ENCODE measurements at places on chromosomes 6 and 20.
A peak's percentile ranks its signal among the peaks of the same experiment; 100 is the strongest.

DNA sequence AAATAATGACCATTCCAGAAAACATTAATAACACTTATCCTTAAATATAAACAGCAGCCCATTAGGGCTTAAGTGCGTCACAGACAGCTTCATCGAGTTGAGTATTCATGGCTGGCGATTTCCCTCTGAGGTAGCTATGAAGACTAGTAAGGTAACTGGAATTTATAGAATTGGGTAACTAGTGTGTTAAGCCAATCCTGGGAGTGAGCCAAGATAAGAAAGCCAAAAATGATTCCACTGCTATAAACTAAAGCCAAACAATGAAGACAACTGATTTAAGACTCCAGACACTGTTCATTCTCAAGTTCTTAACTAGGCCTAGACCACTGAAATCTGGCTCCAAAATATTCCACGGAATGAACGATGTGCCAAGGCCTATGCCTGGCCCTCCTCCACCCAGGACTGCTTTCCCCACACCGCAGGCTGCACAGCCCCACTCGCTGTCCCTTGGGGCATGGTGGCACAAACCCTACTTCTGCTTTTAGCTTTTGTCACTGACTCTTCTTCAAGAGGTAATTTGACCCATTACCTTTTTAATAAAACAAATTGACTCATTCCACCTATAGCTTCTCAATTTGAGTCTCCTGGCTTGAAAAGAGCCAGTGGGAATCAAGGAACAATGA lies 66.0 kb downstream of the BLOC1S5 start:
- no peak overlapping the region for H3K4me3 ChIP-seq
- no peaks in the 10 kb centered on the region for H3K27me3 ChIP-seq
- no peaks in the 10 kb centered on the region for H3K36me3 ChIP-seq
- no peak overlapping the region for H3K27ac ChIP-seq
- no peak for DNase-seq

- no peaks in the 10 kb centered on the region for H3K27me3 ChIP-seq
- H3K4me1 ChIP-seq, result no peaks in the 10 kb centered on the region
- H3K27ac ChIP-seq, result no peak overlapping the region
Observed at GRCh38 chr20:56796345-56796744, 167.2 kb downstream of the TFAP2C start.

GRCh38 chr6:7004581-7005297 lies 103.0 kb upstream of the RREB1 start:
- DNase-seq, result no peak
- no peak overlapping the region for H3K27ac ChIP-seq

GRCh38 chr6:73964241-73964854 lies 268.3 kb downstream of the CD109 start:
- no peaks in the 10 kb centered on the region for H3K36me3 ChIP-seq
- H3K4me1 ChIP-seq, result no peaks in the 10 kb centered on the region

DNA sequence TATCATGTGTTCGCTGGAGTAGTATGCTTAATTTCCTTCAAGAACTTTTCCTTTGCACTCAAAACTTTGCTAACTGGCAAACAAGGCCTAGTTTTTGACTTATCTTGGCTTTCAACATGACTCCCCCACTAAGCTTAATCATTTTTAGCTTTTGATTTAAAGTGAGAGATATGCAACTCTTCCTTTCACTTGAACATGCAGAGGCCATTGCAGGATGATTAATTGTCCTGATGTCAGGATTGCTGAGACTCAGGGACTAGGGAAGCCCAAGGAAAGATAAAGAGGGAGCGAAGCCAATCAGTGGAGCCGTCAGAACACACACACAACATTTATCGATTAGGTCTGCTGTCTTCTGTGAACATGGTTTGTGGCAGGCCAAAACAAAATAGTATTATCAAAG lies 491.4 kb downstream of the CBLN4 start:
- H3K4me3 ChIP-seq, result no peak overlapping the region
- no peak overlapping the region for H3K27ac ChIP-seq
- DNase-seq, result no peak
- no peaks in the 10 kb centered on the region for H3K4me1 ChIP-seq

- H3K4me3 ChIP-seq, result no peak overlapping the region
- H3K27me3 ChIP-seq, result no peaks in the 10 kb centered on the region
- DNase-seq, result no peak
- H3K27ac ChIP-seq, result no peak overlapping the region
Observed at GRCh38 chr6:49799090-49799489, 12.0 kb upstream of the PGK2 start.

DNA sequence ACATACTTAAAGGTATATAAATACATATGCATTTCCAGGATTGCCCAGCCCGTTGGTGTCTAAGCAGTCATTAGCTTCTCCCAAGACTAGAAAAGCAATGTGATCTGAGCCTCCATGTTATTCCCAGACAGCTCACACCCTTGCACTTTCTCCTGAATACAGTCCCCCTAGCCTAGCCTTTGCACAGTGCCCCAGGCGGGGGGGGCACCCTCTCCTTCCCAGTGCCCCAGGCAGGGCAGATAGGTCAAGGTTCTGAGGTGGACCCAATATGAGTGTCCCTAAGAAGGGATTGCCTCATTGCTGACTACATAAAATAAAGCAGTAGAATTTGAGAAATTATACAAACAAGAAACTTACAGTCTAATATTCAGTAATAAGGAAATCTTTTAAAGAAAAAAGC lies 15.4 kb upstream of the GNRH2 start:
- peaks cover 63% of the 10 kb centered on the region for H3K36me3 ChIP-seq
- no peak overlapping the region for H3K27ac ChIP-seq
- no peaks in the 10 kb centered on the region for H3K27me3 ChIP-seq
- peaks cover 4% of the 10 kb centered on the region for H3K4me1 ChIP-seq
- no peak overlapping the region for H3K4me3 ChIP-seq
- no peak for DNase-seq

DNA sequence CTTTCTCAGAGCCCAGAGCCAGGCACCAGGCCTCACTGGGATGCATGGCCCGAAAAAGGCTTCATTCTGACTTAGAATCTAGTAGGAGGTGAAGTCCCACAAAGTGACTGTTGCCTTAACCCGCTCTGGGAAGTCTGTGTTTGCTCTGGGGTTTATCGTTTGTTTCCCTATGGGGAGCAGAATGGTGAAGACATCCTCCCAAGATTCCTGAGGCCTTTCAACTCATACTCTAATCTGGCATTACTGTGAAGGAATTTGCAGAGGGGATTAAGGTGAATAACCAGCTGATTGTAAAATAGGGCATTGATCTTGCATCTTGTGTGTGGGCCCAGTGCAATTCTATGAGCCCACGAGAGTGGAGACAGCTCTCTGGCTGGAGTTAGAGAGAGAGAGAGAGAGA lies 67.8 kb downstream of the CDH26 start:
- no peaks in the 10 kb centered on the region for H3K27me3 ChIP-seq
- no peak overlapping the region for H3K4me3 ChIP-seq
- no peak for DNase-seq
- no peak overlapping the region for H3K27ac ChIP-seq

- H3K4me1 ChIP-seq, result no peaks in the 10 kb centered on the region
- DNase-seq, result no peak
- H3K27me3 ChIP-seq, result no peaks in the 10 kb centered on the region
- no peak overlapping the region for H3K4me3 ChIP-seq
- H3K27ac ChIP-seq, result no peak overlapping the region
Observed at GRCh38 chr6:92329208-92329847, 1090.0 kb downstream of the EPHA7 start.

GRCh38 chr6:49856282-49856681 lies 10.1 kb downstream of the CRISP1 start:
- no peaks in the 10 kb centered on the region for H3K36me3 ChIP-seq
- no peaks in the 10 kb centered on the region for H3K4me1 ChIP-seq
- H3K4me3 ChIP-seq, result no peak overlapping the region
- no peak overlapping the region for H3K27ac ChIP-seq
- H3K27me3 ChIP-seq, result no peaks in the 10 kb centered on the region

DNA sequence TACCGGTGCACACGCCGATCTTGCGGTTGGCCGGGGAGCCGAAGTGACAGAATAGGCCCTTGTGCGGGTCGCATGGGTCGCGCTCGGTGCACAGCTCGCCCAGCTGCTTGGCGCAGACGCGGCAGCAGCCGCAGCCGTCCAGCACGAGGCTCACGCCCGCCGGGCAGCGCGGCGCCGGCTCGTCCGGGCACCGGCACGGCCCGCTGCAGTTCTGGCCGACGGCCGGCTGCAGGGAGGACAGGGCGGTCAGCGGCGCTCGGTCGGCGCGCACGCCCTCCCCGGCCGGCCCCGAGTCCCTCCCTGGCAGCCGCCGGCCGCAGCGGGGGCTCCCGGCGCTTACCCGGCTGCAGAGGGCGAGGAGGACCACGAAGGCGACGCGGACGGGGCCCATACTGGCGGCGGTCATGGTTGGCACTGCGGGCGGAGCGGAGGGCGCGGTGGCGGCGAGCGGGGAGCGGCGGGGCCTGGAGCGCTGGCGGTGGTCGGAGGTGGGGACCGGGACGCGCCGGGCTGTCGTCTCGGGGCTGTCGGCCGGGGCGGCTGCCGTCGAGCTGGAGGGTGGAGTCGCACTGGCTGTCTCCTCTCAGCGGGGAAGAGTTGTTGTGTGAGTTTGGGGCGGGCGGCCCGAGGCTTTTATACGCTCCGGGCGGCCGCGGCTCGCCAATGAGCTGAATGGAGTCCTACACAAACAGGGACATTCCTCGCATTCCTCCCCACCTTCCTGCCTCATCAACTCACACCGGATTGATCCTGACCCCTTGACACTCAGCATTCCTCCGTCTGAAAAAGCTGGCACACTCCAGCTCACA lies at the start of gene CCN2:
CCN2 (minus strand) TSS at position 606 of the 809 bp plus-strand sequence; CDS start at position 406, 200 bp downstream.
- H3K27me3 ChIP-seq, result peaks cover 75% of the 10 kb centered on the region
- DNase-seq, result no peak
- peaks cover 5% of the 10 kb centered on the region for H3K4me1 ChIP-seq
- H3K36me3 ChIP-seq, result no peaks in the 10 kb centered on the region
- peak within 1 kb of the TSS; percentile 76 for H3K4me3 ChIP-seq
- H3K27ac ChIP-seq, result no peak within 1 kb of the TSS

DNA sequence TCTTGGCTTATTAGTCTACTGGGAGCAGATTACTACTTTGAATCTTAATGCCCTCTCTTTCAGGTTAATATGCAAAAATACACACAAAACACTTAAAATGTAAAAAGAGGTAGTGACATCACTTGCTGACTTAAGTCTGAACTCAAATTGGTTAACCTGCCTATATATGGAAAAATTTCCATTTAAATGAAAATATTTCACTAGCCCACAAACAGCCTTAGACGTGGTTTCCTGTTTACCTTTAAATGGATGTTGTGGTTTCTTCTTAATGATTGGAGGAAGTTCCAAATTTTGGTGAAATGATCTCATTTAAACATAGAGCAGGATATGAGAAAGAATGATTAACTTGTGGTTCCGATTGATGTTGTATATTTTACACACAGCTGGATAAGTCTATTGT lies 553.7 kb downstream of the CD109 start:
- H3K27ac ChIP-seq, result no peak overlapping the region
- H3K27me3 ChIP-seq, result no peaks in the 10 kb centered on the region
- H3K36me3 ChIP-seq, result no peaks in the 10 kb centered on the region
- DNase-seq, result no peak
- H3K4me1 ChIP-seq, result no peaks in the 10 kb centered on the region

DNA sequence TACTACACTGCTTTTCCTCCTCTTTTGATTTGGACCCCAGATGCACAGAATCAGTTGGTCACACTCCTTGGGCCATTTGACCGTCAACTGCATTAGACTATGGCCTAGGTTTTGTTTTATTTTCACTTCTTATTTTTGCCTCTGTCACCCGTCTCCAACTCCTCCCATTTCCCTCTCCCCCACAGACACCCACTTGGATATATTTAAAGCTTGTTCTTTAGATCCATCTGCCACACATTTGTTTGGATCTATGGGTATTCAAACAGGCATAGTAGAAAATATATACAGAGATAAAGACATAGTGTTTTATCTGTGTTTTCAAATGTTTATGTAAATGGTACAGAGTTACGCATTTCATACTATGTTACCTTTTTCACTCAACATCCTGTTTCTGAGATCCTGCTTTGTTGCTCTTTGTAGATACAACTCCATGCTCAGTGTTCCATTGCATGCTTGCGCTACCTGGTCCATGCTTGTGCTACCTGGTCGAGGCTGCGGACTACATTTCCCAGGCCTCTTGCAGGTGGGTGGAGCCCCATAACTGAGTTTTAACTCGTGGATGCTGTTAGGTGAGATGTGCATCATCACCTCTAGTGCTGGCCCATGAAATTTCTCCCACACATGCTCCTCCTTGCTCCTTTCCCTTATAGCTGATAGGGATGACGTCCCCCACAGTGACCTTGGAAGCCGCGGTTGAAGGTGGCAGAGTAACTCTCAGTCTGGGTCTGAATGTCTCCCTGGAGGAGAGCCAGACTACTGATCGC lies 11.5 kb upstream of the PREX1 start:
- peak overlapping the region; percentile 5 for H3K27ac ChIP-seq
- no peaks in the 10 kb centered on the region for H3K36me3 ChIP-seq
- H3K4me3 ChIP-seq, result no peak overlapping the region
- peaks cover 35% of the 10 kb centered on the region for H3K27me3 ChIP-seq

- no peak overlapping the region for H3K27ac ChIP-seq
- H3K27me3 ChIP-seq, result no peaks in the 10 kb centered on the region
- no peaks in the 10 kb centered on the region for H3K36me3 ChIP-seq
Observed at GRCh38 chr20:47735412-47736400, 49.6 kb downstream of the SULF2 start.

DNA sequence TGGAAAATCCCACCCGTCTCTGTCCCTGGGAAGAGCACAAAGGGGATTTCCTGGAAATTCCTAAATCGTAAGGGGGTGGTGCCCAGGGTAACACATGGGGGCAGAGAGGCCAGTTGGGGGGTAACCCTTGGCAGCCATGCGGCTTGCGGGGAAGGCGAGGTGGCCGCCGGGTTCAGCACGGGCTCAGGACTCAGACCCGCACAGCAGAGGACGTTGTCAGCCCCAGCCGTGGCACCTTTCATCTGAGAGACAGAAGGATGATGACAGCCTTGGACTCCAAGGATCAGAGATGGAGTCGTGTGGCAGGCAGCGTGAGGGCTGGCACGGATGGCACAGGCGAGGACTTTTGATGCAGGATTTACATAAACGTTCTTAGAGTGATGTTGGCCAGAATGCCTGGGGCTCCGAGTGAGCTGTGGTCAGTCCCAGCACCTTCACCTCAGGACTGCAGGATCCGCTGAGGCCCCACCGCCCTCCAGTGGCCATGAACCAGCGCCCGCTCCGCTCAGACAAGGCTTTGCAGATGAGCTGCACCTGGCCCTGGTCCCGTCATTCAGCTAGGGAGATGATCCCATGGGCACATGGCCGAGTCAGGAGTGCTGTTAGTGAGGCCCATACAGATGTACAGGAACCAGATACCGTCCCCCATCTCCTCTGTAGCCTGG lies 190.3 kb downstream of the TAF4 start:
- H3K36me3 ChIP-seq, result no peaks in the 10 kb centered on the region
- H3K4me1 ChIP-seq, result no peaks in the 10 kb centered on the region
- no peak overlapping the region for H3K27ac ChIP-seq
- DNase-seq, result no peak
- no peak overlapping the region for H3K4me3 ChIP-seq

- peaks cover 6% of the 10 kb centered on the region for H3K4me1 ChIP-seq
- no peak overlapping the region for H3K4me3 ChIP-seq
- H3K27ac ChIP-seq, result no peak overlapping the region
Observed at GRCh38 chr6:157586088-157586414, 205.1 kb downstream of the ZDHHC14 start.

DNA sequence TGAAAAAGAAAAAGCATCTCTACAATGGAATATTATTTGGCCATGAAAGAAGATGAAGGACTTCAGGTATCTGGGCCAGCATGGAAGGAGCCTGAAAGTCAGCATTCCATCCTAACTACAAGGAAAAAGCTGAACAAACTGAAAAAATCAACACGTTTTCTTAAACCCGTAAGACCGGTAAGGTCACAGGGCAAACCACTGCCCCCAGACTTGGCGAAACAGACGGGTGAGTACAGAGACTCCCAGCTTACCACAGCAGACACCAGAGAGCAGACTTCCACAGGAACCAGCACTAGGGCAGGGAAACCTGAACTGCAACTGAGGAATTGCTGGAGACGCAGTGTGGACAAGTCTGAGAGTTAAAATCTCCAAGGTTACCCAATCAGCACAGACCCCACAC lies 31.4 kb downstream of the BEND3 start:
- peaks cover 37% of the 10 kb centered on the region for H3K4me1 ChIP-seq
- no peak overlapping the region for H3K27ac ChIP-seq
- no peak for DNase-seq
- H3K27me3 ChIP-seq, result no peaks in the 10 kb centered on the region
- peaks cover 57% of the 10 kb centered on the region for H3K36me3 ChIP-seq
